ENCODE measurements at places on chromosomes 16 and 17.

- no peak for DNase-seq
Observed at GRCh38 chr16:74186561-74186971, 110.0 kb upstream of the PSMD7 start.

DNA sequence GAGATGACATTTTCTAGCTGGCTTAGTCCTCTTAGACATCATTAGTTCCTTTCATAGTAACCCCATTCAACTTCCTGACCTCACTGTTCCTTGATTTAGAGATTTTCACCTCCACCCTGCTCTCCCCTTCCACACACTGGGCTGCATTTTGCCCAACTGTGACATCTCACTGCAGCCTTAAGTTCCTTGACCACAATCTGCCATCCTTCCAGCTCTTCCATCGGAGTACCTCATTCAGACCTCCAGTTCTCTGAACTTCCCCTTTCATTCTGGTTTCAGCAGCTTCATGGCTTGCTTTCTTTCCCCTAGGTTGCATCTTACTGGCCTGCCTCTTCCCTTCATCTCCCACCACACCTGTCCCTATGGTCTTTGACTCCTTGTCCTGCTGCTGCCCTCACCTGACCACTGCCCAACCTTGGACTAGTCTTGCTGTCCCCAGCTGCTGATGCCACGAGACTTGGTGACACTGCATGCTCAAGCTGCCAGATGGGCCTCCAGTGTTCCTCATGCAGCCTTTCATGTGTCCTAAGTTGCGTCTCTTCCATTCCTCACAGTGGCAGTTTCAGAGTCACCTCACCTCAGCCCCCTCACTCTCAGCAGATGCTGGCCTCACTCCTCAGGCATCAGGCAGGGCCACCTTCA is 40.8 kb downstream of the NUP88 start:
- no peak for DNase-seq

DNA sequence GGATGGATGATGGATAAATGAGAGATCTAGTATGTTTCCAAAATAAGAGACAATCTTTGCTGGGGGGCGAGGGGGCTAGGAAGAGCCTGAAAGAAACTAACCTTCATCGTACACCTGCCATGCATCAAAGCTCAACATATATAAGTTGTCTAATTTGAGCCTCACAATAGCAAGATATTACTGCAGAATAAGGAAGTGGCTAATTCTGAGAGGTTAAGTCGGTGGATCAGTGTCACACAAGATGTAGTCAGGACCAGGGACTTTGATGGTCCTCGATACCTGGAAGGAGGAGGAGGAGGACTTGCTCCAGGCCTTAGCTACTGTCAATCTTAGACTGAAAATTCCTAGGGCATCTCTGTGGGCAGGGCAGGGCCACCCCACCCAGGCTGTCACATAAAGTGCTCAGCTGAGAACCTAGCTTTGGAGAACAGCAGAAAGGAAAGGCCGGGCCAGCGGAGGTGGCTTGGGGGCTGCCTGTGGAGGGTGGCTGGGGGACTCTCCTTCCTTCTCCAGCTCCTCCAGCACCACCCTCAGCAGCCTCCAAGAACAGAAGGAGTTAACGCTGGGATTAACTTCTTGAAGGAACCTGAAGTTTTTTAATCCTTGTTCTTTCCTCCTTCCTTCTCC is 460 bp upstream of the SLC13A2 start:
- DNase-seq: no peak

GRCh38 chr17:1724869-1725641 is 551 bp downstream of the WDR81 start:
- peak; percentile 64 for DNase-seq

- peak; percentile 1 for DNase-seq
Observed at GRCh38 chr17:80482555-80483308, 6.3 kb upstream of the NPTX1 start.

GRCh38 chr17:83146347-83146746 is 66.9 kb downstream of the METRNL start:
- no peak for DNase-seq

- no peak for DNase-seq
Observed at GRCh38 chr17:82053556-82054263, 2.0 kb downstream of the GPS1 start.

DNA sequence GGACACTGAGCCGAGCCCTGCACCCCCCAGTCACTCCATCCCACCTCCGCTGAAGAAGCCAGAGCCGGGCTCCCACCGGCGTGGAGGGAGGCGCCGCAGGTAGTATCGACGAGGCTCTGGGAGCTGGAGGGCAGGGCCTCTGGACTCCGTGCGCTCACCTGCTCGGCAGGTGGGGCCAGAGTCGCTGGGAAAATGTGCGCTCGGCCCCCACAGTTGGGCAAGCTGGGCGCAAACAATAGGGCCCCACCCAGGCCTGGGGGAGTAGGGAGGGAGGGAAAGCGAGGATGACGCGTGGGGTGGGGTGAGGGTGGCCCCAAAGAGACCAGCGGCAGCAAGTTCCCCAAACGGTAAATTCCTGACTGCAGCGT is 668 bp downstream of the JUP start:
- peak; percentile 57 for DNase-seq

GRCh38 chr16:69108064-69108904 is 2.8 kb downstream of the HAS3 start:
- peak; percentile 57 for DNase-seq

DNA sequence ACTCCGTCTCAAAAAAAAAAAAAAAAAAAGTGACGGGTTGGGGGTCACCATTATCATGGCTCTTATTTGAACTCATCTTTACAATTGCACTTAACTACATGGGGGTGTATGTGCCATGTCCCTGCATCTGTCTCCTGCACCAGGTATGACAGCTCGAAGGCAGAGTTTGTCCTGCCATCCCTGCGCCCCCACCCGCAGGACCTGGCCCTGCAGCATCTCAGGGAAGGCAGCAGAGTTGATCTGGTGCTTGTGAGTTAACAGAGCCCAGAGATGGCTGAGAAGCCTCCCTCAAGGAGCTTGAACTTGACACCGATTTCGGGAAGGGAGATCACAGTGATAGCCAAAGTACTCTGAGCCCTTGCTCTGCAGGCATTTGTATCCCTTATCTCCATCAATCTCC is 44.8 kb downstream of the C16orf82 start:
- no peak for DNase-seq

- DNase-seq: no peak
Observed at GRCh38 chr17:67132366-67132765, 88.0 kb downstream of the CACNG1 start.

DNA sequence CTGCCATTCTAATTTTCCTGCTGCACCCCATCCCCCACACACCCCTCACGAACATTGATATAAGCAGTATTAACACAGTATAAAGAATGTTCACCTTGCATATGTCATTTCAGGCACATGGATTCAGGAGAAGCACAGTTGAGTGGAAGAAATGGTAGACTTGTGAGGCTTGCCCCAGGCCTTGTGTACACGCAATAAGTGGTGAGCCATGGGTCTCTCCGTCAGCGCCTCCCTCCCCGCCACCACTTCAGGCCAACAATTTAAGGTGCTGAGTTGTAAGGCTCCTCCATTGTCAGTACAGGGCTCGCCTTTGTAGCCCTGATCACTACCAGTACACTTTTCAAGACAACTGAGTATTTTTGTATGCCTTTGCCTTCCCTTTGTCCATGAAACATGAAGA is 12.2 kb upstream of the CLEC18C start:
- no peak for DNase-seq

GRCh38 chr16:65327346-65327745 is 205.5 kb upstream of the CDH11 start:
- no peak for DNase-seq

DNA sequence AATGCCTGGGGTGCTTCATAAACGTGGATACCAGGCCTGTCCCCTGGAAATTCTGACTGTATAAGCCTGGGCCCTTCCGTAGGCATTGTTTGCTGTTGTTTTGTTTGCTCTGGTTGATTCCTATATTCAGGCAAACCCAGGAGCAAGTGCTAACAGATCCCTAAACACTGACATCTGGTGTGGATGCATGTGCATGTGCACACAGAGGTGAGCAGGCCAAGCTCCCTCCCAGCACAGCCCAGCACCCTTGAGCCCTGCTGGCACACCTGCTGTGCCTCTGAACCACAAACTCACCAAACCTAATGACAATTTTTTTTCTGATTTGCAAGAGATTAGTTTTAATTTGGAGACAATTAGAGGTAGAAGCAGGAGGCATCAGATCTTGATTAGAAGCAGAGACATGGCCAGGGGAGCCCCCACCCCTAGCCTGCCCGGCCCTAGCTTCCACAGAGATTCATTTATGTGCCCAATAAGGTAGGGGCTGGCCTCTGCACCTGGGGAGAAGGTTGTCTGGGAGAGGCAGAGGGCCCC is 40.4 kb downstream of the TMEM132E start:
- no peak for DNase-seq

- no peak for DNase-seq
Observed at GRCh38 chr17:49016775-49017463, 19.7 kb downstream of the IGF2BP1 start.

- no peak for DNase-seq
Observed at GRCh38 chr16:48129926-48130325, 25.9 kb downstream of the ABCC12 start.

GRCh38 chr17:61047515-61047914 is 352.1 kb upstream of the TBX2 start:
- DNase-seq: no peak

DNA sequence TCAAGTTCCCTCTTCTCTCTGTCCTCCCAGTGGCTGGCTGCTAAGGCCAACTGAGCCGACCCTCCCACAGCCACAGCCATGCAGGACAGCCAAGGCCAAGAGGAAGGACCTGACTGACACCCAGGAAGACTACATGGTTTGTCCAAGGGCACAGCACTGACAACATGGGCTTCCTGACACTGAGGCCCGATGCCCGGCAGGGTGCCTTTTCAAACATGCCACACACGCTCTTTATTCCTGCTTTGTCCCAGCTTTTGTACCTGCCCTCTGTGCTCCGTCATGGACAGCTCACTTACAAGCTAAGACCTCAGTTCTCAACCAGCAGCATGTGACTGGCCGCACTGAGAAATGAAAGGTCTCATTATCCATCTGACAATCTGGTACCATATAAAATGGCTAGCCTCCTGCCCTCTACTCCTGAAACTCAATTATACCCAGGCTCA is 45.8 kb downstream of the TEX2 start:
- no peak for DNase-seq

GRCh38 chr16:57091975-57092785 is at the start of gene CPNE2:
Gene CPNE2, plus strand, starts transcription at chr16:57092583. Its CDS starts 18,160 bp downstream, at chr16:57110743.
- peak; percentile 83 for DNase-seq

DNA sequence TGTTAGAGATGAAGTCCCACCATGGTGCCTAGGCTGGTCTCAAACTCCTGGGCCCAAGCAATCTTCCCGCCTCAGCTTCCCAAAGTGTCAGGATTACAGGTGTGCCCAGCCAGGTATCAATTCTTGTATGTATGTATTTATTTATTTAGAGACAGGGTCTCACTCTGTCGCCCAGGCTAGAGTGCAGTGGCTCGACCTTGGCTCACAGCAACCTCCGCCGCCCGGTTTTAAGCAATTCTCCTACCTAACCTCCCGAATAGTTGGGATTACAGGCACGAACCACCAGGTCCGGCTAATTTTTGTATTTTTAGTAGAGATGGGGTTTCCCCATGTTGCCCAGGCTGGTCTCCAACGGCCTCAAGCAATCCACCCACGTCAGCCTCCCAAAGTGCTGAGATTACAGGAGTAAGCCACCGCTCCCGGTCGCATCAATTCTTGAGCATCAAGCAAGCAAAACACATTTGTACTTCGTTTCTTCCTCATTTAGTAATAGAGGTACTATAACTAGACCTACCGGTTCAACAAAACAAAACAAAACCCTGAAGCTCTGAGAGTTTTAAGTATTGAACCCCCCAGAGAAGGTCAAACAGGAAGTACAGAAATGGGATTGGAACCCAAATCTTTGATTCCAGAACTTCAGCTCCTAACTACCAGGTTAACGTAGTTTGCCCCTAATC is 1.0 kb upstream of the ZNF500 start:
- no peak for DNase-seq

GRCh38 chr16:49700251-49701064 is 155.5 kb downstream of the ZNF423 start:
- DNase-seq: peak; percentile 64

GRCh38 chr16:50812876-50813466 is 71.1 kb downstream of the CYLD start:
- DNase-seq: no peak

- no peak for DNase-seq
Observed at GRCh38 chr17:12666718-12667117, 1.0 kb downstream of the MYOCD start.

DNA sequence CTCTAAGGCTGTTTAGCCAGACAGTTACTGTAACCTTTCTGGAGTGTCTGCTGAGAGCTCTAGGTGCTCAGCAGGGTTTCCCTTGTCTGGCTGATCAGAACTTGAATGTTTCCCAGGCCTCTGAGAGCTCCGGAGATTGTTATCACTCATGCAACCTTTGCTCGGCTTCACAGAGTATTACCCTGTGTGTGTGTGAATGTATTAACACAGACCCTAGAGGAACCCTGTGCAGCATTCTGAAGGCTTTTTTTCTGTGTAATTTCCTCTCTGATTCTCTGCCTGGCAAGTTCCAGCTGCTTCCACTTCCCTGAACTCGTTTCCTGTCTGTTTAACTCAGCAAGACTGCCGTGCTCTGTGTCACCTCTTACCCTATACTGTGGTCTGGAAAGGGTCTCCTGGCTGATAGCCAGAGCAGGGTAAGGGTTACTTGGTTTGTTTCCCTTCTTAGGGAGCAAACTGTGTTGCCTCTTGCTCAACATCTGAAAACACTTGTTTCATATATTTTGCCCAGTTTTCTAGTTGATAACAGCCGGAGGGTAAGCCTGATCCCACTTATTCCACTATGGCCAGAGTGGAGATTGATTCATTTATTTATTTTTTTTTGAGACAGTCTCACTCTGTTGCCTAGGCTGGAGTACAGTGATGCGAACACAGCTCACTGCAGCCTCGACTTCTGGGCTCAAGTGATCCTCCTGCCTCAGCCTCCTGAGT is 21.7 kb downstream of the PRMT7 start:
- no peak for DNase-seq

DNA sequence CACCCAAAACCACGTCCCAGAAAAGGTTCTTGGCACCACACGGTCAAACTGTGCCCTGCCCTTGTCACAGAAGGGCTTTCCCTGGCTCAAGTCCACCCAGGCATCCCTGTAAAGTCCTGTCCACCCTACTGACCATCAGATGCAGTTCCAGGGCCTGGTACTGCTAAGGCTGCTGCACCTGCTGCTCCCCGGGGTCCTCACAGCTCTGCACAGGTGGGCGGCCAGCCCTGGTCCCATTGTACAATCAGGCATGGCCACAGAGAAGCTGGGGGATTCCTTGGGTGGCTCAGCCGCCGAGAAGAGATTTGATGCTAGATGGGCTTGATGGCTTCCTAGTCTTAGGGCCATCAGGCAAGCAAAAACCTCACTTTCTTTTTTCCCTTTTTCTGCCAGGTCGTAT is 15.3 kb downstream of the ABCA3 start:
- no peak for DNase-seq

DNA sequence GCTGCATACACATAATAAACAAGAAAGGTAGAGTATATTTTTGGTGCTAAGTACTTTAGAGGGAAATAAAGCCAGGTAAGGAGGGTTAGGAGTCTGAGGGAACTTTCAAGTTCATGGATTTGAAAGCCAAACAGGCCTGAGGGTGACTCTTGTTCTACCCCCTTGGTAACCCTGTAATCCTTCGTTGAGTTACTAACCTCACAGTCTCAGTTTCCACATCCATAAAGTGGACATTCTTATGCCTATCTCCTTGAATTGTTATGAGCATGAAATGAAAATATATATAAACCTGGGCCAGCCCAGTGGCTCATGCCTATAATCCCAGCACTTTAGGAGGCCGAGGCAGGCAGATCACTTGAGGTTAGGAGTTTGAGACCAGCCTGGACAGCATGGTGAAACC is 22.4 kb downstream of the PECAM1 start:
- DNase-seq: no peak

- no peak for DNase-seq
Observed at GRCh38 chr17:76270127-76270592, 5.0 kb downstream of the UBALD2 start.
